ENCODE measurements at places on chromosomes 13 and 19.
A peak's percentile ranks its signal among the peaks of the same experiment; 100 is the strongest.

DNA sequence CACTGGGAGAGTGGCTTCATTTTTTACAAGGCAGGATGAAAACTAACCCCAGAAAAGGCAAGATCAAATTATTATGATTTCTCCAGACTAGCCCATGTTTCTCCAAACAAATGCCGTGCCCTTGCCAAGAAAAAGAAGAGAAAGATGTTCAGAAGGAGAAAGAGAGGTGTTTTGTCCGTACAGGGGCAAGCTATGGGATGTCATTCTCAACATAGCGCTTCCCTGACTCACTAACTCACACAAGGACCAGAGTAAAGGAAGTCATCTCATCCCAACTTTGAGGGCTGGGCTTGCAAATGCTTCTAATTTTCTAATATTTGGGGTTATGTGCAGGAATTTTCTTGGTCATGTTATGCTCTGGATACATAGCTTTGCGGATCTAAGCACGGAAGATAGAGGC is 224.2 kb upstream of the MAB21L1 start:
- no peak for DNase-seq

- no peak for DNase-seq
Observed at GRCh38 chr19:18298601-18299000, 17.2 kb upstream of the JUND start.

- DNase-seq: no peak
Observed at GRCh38 chr19:53644061-53644816, 12.4 kb downstream of the DPRX start.

DNA sequence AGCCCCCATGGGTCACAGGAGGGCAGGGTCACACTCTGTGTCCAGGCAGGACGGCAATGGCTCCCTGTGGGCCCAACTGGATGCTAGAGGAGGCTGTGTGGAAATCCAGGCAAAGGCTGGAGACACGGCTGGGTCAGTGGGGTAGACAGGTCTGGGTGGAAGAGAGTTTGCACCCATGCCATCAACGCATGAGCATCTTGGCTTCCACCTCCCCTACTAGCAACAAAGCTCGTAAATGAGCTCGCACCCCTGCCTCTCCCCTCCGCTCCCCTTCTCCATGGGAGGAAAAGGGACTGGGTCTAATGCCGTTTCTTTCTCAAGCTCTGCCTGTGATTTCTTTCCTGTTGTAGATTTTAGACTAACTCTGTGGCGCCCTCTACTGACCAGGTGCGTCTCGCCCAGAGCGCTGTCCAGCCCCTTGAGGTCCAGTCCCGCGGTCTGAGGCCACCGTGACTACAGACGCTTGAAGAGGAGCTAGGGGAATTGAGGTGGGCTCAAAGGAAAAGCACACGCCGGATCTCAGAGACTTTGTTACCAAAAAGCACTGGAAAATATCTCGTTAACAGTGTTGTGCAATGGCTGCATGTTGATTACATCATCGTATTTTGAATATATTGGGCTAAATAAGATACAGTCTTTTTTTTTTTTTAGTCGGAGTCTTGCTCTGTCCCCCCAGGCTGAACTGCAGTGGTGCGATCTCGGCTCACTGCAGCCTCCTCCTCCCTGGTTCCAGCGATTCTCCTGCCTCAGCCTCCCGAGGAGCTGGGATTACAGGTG is 50.7 kb upstream of the USP29 start:
- DNase-seq: no peak

GRCh38 chr13:79679334-79679733 is 198.4 kb downstream of the NDFIP2 start:
- DNase-seq: peak; percentile 45

- no peak for DNase-seq
Observed at GRCh38 chr19:23771316-23771715, 12.6 kb upstream of the ZNF681 start.

DNA sequence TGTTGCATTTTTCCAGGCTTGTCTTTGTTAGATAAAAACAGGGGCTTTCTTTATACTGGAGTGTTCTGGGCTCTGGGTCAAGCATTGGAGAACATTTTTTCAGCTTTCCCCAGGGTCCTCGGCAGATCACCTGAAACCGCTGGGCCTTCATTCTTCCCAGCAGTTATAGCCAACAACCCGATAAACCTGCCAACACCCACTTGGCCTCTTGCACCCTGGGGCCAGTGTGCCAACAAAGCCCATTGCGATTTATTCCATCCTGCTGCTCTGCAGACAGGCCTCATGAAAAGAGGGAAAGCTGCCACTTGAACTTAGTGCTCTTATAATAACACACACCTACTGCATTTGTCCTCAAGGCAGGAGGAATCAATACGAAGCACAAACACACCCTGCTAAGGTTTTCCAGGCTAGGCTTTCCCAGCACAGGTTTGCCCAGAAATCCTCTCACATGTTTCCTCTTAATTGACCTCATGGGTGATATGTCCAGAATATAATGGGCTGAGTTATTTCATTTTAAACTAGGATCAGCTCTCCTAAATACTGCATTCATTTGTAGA is 669.3 kb downstream of the LIG4 start:
- no peak for DNase-seq

DNA sequence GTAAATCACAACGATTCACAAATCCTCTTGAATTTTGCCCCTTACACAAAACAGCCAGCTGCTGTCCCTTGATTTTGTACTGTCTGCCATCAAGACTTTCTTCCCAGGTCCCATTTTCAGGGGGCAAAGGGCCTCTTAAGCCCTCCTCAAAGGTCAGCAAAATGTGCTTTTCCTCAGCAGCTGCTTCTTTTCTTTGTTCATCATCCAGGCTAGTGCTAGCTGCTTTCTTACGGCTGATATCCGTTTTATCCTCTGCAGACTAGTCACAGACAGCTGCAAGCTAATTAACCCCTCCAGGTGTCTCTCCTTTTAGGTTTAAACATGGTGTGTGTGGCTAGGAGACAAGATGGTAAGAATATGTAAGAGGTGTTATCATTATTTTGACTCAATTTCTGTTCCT is 90.9 kb downstream of the NALCN start:
- DNase-seq: no peak
